Endothelial cell of umbilical vein (primary cell): ENCODE measurements at places on chromosomes 7 and 10.
A peak's percentile ranks its signal among the peaks of the same experiment; 100 is the strongest.

DNA sequence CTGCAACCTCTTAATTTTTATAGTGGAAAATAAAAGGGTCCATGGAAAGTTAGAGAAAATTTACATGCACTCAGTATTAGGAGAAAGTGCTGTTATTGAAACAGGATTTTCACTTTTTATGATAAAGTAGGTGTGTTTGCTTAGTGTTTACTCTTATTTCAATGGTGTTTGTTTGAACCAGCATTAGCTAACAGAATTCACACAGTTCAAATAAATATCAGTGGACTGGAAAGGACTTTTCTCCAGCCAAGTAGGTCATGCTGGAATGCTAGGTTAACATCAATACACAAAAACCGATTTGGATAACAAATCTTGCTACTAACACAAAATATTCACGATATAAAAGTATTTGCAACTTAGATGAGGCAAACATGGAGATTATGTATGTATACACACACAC, 49.4 kb upstream of the BET1 start:
- DNase-seq: no peak

DNA sequence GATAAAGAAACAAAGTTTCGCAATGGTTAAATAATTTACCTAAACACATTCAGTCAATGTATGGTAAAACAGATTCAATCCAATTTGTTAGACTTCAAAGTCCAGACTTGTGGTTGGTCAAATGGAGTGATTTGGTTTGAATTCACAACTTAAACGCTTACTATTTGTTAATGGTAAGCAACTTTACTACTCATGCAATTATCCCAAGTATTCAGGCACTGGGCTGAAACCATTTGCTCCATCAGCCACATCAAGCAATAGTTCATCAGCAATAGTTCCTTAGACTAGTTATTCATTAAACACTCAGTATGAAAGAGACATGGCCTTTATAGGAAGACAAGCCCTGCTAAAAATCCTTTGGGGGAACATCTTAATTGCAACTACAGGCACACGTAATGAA, 253.0 kb downstream of the AGMO start:
- DNase-seq: no peak

DNA sequence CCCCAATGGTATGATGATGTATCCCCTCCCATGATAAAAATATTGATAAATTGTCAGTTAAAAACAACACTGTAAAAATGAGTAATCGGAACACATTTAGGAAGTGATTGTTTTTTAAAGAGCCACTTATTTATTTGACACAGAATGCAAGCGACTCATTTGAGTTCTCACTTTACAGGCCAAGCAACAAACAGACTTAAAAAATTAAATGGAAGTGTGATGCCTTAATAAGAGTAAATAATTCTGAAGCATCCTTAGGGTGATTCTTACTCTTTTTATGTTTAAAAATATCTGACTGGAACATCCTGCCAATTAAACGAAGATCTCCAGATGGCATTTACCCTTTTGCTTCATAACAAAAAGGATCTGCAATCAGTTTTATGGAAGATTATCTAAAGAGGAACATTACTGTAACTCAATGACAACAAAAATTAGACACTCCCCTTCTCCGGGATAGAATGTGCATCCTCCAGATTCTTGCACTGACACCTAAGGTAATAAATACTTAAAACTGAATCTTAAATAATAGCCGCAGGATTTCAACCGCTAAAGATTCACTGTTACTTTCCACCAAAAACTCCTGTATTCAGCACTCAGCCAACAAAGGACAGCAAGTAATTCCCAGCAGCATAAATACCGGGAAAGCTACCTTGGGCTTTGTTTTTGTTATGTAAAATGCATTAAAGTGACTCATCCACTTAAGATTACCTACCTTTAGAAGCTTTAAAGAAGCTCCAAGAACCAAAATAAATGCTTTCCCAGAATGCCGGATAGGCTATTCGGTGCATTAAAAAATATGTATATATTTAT, 1.7 kb downstream of the CACNA2D1 start:
- peak; percentile 53 for DNase-seq

DNA sequence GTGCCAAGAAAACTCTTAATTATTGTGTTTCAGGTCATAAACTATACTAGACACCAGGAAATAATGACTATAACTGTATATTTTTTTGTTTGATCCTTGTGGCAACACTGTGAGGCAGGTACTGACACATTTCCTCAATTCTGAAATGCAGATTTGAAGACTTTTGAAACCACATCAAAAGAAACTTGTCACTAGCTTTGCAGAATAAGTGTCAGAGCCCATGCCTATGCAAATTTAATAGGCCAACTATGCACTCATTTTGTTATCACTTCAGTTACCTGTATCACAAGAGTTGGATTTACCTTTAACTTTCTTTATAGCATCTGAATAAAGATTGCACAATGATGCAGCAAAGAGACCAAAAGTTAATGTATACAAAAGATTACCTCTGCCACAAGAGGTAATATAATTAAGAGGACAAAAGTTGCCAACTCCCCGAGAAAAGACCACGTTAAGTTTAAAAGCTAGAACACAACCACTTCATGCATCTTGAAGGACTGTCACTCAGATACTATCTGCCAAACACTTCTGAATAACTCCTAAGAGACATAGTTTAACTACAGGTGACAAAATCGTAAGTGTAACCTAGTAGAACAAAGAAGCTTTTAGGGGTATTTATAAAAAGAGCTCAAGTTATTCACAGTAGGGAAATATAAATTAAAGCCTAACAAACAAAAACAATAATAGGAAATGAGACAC, 80.5 kb downstream of the ELAPOR2 start:
- no peak for DNase-seq

DNA sequence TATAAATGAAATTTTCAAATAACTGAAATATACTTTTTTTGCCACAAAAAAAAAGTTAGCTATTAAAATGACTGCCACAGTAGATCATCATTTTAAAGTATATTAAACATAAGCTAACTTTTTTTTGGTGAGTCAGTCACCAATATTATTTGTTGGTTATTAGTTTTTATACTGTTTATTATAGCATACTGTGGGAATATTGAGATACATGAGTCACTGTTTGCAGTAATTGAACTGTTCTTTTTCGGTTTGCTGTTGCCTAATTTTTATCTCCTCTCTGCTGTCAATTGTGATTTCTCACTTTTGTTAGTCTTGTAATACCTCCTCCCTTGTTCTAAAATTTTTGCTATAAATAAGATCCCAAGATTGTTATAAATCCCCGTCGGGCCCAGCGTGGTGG, 45.7 kb downstream of the BTAF1 start:
- DNase-seq: no peak

DNA sequence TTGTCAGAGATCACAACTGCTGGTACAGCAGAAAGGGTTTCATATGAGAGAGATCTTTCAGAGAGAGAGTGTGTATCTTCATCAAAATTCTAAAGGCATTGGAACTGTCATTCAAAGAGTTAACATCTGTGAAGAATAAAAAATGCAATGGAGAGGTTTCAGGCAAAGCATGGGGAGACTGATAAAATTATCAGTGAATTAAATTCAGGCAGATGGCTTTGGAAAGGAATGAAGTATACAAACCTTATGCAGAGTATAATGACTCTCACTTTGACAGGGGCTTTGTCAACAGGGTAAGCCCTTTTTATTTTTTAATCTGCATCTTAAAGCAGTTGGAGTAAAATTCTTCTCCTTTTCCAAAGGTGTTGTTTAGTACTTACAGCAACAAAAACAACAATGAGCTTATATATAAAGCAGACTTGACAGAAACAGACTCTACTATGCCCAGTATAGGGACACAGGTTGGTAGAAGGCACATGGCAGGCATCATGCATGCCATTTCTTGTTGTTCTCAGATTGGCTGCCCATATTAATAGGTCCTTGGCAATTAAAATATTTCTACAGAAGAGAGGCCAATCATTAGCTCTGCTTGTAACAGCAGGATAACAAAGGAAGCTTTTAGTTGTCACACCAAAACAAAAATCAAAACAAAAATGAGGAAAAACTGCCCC, 54.9 kb upstream of the NXPH1 start:
- DNase-seq: no peak
